Stimulated activated CD4-positive, alpha-beta T cell treated with anti-CD3 and anti-CD28 coated beads, Interleukin-1b, Interleukin-23, amount 100 ng/mL, for 48 hours (primary cell): ENCODE measurements at places on chromosomes 4 and X.

GRCh38 chrX:136697156-136697555, 49.2 kb downstream of the CD40LG start:
- DNase-seq: no peak

DNA sequence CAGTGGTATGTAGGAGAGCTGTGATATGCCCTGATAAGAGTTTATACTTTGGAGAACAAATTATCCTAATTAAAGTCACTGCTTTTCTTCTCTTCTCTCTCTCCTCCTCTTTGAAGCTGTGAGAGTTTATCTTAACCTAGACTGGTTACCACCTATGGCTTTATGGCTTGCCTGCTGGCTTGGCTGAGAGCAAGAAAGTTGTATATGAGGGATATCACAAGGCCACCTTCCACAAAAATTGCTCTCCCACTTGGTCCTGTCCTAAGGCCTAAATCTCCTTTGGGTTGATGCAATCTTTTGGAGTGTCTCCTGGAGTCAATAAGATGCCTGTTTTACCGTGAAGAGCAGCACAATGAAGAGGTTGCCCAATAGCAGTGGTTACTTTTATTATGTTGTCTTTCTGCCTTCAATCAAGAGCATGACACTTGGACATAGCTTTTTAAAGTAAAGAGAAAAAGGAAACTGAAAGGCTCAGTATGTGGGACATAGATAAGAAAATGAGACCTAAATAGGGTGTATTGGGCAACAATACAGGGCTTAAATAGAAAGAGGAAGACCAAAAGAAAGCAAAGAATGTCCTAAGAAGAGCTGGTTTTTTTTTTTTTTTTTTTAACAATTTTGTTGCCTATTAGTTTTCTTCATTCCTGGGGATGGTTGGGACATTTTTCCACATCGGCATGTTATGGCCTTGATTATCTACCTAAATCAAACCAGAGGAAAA, 9.2 kb downstream of the GUCY1A1 start:
- DNase-seq: no peak

DNA sequence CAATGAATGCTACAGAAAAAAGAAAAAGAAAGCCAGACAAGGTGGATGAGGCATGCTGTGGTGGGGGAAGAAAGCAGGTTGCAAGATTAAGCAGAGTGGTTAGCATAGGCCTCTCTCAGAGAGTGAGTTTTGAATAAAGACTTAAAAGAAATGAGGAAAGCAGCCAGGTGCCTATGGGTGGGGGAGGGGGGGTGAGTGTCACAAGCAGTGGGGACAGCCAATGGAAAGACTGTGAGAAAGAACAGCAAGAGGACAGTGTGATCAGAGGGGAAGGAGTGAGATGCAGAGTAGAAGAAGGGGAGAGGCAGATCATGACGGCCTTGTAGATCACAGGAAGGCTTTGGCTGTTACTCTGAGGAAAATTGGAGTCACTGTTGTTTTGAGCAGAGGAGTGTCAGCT, 162.5 kb downstream of the SOX3 start:
- no peak for DNase-seq

DNA sequence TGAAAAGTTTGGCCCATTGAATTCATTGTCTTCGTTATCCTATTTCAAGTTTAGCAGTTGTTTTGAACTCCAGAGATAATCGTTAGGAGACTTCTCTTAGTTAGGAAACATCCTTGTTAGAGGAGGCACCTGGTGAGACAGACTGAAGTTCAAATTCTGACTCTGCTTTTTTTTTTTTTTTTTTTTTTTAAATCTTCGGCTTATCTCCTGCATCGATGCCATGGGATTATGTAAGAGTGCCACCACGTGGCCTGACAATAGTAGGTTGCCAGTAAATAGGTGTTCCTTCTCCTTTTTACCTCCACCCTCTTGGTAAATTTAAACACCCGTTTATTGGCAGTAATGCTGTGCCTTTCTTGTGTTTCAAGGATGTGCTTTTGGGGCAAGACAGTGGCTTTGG, 149.3 kb downstream of the SOWAHB start:
- peak; percentile 10 for DNase-seq

DNA sequence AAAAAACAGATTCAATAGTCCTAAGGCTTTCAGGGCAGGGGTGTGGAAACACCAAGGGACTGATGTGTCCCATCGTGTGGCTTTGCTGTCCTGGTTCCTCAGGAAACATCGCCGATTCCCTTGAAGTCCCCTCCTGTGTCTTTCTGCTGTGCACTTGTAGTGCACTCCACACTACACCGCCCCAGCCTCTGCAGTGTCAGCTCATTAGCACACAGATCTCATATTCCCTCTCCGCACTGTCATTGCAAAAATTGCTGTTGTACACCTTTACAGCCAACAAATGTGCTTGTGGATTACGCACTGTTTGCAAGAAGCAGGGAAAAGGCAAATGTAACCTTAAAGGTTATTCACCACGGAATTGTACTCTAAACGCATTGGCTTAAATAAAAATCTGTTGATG, 5.3 kb downstream of the GRIA3 start:
- DNase-seq: no peak

DNA sequence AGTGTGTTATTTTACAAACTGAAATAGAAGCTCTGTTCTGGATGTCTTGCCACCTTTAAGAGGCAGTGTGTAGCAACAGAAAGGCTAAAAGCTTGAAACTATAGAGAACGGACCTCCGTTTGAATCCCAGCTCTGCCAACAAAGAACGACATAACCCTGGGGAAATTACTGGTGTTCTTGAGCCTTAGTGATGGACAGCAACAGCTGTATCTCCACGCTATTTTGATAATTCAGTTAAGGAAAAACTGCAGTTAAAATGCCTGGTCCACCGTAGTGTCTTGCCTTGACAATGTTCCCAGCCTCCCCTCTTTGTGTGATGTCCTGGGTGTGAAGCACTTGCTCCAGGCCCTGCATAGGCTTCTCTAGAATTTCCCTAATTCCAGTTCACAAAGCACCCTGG, 256.8 kb upstream of the HS3ST1 start:
- DNase-seq: no peak

DNA sequence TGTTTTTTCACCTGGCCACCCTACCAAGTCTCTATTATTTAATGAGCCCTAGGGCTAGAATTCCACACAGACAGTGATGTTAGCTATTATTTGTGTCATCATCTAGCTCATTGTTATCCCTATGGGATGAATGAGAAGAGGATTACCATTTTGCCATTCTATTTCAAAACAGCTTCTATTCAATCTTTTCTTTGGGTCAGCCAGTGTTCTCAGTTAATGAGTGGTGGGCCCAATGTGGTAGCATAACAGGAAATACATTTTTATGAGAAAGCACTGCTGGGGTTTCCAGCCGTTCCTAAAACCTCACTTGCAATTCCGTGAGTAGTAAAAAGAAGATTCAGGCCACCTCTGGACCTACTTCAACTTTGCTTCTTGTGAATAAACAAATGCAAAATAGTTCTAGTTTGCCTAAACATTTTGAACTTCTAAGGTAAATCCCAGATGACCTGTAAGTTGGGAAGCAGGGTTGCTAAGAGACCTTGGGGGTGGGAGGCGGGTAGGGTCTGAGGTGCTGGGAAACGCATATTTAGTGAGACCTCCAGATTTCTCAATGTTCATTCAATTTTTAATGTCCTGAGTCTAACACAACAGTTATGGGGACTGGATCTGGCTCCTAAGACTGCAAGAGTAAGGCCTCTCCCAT, 24.8 kb upstream of the CYP2U1 start:
- DNase-seq: no peak

DNA sequence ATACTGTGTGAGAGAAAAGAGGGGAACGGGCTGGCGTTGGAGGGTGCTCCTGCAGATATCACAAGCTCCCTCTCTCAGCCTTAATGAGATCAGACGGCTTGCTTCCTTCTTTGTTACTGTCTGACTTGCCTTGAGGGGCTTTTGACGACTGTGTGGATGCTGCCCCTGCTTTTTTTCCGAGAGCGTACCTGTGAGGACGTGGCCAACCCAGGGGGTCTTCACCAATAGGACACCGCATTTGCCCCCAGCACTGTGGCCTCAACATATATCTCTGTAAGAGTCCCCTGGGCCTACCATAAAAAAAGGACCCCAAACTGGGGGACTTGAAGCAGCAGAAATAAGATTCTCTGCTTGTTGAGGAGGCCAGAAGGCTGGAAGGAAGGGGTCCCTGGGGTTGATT, 143.9 kb downstream of the SHOX start:
- no peak for DNase-seq

DNA sequence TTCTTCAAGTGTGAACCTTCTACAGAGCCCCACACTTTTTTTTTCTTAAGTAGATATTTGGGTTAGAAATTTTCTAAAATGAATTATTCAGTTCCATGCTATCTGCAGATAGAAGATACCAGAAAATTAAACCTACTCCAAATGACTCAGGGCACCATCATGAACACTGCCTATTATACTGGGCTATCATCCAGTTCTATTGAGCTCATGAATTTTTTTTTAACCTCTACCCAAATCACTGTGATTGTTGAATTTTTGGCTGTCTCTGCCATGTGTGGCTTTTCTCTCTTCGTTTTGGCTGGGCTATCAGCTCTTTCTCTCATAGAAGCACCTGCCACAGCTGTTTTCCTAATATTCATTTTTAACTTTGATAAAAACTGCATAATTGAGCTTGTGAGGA, 31.0 kb upstream of the SLC34A2 start:
- DNase-seq: no peak

DNA sequence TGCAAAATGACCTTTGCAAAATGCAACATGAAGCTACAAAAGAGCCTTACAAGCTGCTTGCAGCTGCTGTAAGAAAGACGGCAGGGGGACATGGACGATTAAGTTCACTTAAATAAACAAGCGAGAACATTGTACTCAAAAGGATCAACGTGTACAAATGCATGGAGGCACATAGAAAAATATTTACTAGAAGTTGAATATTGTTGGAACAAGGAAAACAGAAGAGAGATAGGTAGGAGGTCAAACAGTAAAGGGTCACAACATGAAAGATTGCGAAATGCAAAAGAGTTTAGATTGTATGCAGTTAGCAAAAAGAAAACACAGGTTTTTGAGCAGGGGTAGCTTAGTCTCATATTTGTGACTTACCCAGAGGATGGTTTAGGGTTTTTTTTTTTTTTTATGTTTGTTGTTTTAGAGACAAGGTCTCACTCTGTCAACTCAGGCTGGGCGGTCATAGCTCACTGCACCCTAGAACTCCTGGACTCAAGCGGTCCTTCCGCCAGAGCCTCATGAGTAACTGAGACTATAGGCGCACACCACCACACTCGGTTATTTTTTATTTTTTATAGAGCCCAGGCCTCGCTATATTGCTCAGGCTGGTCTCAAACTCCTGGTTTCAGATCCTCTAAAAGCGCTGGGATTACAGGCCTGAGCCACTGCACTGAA, 1.4 kb upstream of the PHF8 start:
- no peak for DNase-seq

- no peak for DNase-seq
These were observed 78.0 kb downstream of the COX7B2 start for GRCh38 chr4:46830971-46831454.

GRCh38 chr4:61152433-61152832, 47.7 kb upstream of the ADGRL3 start:
- no peak for DNase-seq

DNA sequence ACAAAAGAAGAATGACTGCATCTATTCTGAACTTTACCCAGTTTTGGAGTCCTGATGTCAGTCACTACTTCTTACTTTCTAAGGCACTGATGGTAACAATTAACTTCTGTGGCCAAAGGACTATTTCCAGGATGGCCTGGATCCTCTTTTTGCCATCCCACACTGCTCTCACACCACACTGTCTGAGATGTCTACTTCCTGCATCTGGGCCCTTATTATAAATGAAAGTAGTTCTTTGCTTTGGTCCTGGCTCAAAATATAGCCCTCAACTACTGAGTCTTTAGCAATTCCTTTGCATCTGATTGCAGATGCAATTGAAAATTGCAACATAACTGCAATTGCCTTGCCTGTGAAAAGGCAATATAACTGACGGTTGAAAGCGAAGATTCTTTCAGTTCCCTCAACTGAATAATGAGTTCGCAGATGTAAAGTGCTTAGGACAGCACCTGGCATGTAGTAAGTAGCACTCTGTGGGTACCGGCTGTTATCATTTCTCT, 44.2 kb downstream of the COQ2 start:
- DNase-seq: no peak

- DNase-seq: no peak
These were observed 93.1 kb upstream of the CXorf51A start for GRCh38 chrX:146907391-146908240.

GRCh38 chr4:70958681-70959080, 34.8 kb upstream of the DCK start:
- DNase-seq: no peak

DNA sequence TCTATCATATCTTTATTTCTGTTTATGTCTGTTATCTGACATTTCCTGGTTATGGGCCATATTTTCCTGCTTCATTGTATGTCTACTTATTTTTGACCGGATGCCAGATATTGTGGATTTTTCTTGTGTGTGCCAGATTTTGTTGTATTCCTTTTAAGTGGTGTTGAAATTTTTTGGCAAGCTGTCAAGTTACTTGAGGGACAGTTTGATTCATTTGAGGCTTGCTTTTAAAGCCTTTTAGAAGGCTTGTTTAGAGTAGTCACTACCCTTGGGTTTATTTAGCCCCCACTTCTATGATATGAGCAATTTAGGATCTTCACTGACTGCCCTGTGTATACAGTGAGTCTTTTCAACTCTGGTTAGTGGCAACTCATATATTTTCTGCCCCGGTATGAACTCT, 29.2 kb upstream of the NPY2R start:
- DNase-seq: no peak

DNA sequence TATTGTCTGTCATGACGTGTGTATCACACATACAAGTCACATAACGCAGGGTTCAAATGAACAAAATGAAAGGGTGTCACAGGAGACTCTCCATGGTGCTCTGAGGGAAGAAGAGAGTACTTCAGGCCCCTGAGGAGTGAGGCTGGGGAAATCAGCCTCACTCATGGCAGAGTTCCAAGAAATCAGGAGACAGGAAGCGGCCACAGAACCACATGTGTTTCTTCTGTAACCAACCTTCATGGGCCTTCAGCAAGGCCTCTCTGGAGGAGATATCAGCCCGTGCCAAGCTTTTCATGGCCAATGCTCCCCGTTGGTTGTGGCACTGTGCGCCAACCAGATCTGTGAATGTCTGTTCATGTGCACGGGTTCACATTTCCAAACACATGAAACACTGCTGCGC, 76.0 kb downstream of the NAT8L start:
- DNase-seq: no peak

DNA sequence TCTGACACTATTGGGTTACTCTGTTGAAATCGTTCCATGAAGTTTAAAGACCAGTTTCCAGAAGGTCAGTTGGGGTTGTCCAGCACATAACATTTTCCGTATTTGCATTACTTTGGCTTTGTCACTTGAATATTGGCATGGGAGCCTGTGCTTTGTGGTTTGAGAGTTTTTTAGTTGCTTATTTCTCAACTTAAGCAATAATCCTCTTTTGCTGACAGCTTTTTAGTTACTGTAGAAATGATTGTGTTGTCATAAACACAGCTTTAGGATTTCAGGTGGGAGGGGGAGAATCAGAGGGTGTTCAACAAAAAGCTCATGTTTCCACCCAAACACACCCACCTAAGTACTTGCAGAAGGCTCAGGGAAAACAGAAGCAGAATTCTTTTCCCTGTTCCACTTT, 210.7 kb upstream of the TLL1 start:
- DNase-seq: no peak

GRCh38 chr4:155666344-155667221, at the start of gene GUCY1A1:
Gene GUCY1A1, plus strand, starts transcription at chr4:155666848. Its CDS starts 30,020 bp downstream, at chr4:155696868.
- no peak for DNase-seq
